Non-pigmented ciliary epithelial cell (primary cell): ENCODE measurements at places on chromosomes 1 and 21.

- DNase-seq = no peak
Measured at GRCh38 chr1:1528301-1529267, 11.8 kb downstream of the TMEM240 start.

- DNase-seq = no peak
Measured at GRCh38 chr1:6040861-6041415, 4.8 kb upstream of the KCNAB2 start.

DNA sequence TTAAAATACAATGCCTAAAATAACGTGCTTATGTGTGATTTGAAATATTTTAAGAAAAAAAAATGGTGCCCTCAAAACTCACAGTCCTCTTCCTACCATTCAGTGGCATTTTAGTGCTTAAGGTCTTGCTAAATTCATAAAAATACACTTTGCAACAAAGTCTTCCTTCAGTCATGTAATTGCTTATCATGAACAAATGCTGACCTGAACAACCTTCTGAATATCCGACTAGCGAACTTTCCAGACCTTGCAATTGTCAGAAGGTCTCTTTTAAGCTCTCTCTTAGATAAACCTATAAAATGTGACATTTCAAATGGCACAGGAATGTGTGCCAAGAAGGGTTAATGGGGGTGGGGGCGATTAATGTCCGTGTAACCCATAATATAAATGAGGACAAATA lies 858 bp downstream of the BRINP3 start:
- DNase-seq = no peak

- no peak for DNase-seq
Measured at GRCh38 chr1:109821831-109822745, 58.4 kb upstream of the EPS8L3 start.

DNA sequence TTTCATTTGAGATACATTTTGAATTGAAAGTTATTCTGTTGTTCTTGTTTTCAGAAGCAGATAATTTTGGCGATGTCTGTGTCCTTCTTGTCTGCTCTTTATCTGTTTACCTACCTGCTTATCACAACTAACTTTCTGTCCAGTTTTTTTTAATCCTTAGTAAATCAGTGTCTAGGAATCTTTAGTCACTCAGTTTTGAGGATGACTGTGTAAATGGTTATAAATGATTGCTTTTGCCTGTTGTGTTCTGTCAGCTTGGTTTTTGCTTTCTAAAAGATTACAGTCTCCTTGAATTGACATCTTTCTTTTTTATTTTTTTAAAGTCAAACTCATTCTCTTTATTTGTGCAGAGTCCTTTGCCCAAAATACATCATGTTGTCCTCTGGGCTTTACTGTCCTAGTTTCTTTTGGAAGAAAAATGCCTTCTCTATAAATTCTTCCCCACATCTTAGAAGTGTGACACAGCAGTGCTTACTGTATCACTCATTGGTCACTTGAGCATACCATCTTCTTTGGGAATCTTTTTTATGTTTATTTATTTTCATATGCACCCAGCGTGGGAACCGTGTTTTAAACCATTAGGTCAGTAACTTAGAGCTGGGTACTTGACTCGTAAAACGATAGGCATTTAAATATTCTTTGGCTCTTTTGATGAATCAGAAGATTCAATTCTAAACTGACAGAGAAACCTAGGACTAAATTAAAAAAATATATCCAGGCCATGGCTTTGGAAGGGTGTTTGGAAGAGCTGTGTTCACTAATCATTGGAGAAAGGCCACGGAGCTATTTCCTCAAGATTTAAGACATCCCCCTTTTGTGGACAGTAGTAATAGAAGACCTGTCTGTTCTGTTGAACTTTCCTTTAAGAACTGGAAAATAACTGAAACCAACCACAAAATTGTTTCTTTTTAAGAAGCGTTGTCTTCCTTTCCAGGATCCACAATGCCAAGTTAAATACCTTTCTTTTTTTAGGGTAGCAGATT lies 20.9 kb downstream of the LAMC1 start:
- no peak for DNase-seq

DNA sequence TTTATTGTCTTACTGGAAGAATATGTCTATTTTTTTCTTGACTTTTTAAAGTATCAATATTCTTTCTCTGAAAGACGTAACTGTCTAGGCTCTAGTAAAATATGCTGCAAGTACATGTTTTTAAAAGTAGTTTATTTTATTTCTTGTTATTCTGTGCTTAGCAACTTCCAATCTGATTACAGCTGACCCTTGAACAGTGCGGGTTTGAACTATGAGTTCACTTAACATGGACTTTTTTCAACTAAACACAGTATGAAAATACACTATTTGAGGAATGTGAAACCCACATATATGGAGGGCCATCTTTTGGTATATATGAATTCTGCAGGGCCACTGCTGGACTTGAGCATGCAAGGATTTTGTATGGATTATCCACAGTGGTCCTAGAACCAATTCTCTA lies 26.8 kb downstream of the GBP6 start:
- no peak for DNase-seq

DNA sequence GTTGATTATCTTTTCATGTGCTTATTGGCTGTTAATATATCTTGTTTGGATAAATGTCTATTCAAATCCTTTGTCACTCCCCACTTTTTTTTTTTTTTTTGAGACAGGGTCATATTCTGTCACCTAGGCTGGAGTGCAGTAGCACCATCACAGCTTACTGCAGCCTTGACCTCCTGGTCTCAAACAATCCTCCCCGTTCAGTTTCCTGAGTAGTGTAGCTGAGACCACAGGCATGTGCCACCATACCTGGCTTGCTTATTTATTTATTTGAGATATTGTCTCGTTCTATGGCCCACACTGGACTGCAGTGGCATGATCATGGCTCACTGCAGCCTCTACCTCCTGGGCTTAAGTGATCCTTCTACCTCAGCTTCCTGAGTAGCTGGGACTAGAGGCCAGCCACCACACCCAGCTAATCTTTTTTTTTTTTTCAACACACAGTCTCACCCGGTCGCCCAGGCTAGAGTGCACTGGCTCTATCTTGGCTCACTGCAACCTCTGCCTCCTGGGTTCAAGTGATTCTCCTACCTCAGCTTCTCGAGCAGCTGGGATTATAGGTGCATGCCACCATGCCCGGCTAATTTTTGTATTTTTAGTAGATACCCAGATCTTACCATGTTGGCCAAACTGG lies 13.9 kb upstream of the MYCL start:
- no peak for DNase-seq
